Stimulated activated naive CD8-positive, alpha-beta T cell treated with anti-CD3 and anti-CD28 coated beads, Interleukin-15, amount 100 ng/mL, for 72 hours (primary cell): ENCODE measurements at places on chromosomes 2 and 18.
A peak's percentile ranks its signal among the peaks of the same experiment; 100 is the strongest.

DNA sequence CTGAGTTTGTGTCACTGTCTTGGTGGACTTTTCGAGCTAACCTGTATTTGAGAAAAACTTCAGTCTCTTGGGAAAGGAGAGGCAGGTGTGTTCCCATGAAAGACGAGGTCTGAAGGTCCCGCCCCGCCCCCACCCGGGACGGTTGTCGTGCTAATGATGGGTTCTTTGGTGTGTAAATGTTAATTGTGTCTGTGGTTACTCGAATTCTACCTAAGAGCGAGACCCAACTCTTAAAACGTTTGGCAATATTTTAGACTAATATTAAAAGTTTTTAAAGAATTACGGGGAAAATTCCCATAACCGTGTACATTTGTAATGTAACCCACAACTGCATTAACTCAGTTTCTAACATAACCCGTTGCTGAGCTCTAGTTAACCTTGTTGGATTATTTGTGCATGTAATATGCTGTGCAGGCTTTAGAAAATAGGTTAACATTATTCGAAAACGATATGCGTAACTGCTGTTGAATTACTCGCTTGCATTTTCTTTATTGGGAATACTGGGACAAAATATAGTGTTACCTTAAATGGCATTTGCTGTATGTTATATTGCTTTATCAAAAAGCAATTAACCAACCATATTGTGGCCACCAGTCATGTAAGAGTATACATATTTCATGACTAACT lies 833 bp downstream of the EPB41L5 start:
- no peak for DNase-seq

DNA sequence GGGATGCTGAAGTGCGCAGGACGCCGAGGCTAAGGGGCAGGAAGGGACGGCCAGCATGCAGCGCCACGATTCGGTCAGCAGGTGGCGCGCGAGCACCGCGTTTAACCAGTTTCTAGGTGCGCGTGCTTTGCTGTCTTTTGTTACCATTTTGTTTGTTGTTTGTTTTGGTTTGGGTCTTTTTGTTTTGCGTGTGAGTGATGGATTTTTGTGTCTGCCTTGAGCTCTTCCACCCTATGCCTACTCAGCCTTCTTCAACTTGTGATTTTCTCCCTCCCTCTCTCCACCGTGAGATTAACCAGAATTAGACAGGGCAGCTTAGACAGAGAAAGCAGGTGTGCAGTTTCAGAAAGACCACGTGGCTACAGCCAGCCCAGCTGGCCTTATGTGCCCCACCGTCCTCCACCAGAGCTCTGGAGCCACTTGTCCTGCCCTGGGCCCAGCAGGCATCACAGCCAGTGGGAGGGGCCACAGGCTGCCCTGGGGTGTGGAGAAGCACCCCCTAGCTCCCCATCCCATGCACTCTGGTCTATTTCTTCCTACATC lies 180.2 kb downstream of the RNF144A start:
- peak; percentile 65 for DNase-seq

- DNase-seq: no peak
These were observed 15.1 kb downstream of the CYRIA start for GRCh38 chr2:16650287-16651249.

DNA sequence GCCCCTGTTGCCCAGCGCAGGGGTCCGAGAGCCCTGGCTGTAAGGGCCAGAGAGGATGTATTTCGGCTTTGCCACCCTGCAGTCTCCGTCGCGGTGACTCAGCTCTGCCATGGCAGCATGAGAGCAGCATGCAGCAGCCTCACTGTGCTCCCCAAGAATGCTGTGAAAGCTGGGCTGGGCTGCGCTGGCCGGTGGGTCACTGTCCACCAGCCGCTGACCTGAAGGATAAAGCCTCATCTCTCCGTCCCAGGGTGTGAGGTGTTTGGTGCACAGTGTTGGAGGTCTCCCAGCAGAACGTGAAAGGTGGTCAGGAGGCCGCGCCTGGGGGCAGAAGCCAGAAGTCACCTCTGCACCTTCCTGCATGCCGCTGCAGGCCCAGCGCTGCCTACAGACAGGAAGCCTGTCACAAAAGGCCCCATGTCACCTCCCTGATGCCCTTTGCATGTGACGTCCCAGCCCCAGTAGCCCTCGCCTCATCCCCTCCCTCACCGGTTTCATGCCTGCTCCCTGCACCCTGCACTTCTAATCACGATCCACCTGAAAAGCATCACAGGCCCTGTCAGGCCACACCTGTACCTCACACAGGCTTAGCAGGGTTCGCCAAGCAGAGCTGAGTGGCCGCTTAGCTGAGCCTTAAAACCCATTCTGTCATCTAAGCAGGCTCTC lies 342.1 kb downstream of the EIPR1 start:
- DNase-seq: no peak

GRCh38 chr18:38420611-38421010 lies 855.0 kb upstream of the CELF4 start:
- no peak for DNase-seq

- DNase-seq: no peak
These were observed 151.8 kb upstream of the SERPINE2 start for GRCh38 chr2:224190936-224191270.

- DNase-seq: peak; percentile 16
These were observed 11.0 kb downstream of the TBR1 start for GRCh38 chr2:161426922-161427663.

DNA sequence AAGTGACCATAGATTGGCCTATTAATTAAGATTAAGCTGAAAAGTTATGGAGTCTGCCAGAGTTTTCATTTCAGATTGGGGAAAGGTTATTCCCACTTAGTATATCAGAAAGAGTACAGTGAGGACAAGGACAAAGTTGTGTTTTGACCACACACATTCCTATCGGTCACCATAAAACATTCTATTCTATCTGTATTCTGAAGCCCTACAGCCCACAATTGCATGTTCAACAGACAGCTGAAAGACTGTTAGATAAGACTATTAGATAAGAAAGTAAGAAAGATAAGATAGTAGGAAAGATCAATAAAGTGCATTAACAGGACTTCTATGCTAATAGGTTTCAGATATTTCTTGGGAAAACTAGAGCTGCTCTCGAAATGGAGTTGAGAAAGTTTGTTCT lies 26.7 kb upstream of the ACYP2 start:
- no peak for DNase-seq

- no peak for DNase-seq
These were observed 166.7 kb downstream of the TCF4 start for GRCh38 chr18:55421308-55421614.

DNA sequence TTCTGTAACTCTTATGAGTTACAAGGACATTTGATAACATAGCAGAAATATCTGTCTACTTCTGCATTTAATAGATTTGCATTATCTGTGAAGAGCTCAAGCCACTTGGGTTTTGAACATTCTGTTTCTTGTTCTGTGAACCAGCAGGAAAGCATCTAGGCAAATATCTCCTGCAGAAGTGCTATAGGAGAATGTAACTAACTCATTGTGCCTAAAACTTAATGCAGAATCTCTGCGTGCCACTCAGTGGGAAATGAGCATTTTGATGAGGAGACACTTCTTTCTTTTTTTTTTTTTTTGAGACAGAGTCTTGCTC lies 63.5 kb downstream of the MYOM1 start:
- DNase-seq: no peak

- DNase-seq: no peak
These were observed 41.8 kb downstream of the LDLRAD4 start for GRCh38 chr18:13260197-13260934.

GRCh38 chr2:36123995-36124394 lies 231.6 kb upstream of the CRIM1 start:
- DNase-seq: no peak

DNA sequence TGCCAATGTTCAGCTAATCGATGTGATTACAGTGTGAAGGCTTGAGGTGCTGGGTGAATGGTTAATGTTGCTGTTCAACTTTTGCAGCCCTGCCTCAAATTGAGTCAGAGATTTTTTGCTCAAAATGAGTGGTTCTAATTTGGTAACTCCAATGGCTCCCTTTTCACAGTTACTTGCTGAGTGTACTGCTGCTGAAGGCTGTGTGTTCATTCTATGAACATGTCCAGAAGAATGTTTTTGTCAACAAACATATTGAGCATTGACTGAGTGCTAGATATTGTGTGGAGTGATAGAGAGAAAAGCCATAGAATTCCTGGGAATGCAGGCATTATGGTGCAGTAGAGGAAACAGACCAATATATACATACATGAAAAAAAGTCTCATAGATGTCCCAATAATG lies 39.0 kb upstream of the TCF4 start:
- DNase-seq: no peak
